ENCODE measurements at places on chromosomes 7 and 10.

DNA sequence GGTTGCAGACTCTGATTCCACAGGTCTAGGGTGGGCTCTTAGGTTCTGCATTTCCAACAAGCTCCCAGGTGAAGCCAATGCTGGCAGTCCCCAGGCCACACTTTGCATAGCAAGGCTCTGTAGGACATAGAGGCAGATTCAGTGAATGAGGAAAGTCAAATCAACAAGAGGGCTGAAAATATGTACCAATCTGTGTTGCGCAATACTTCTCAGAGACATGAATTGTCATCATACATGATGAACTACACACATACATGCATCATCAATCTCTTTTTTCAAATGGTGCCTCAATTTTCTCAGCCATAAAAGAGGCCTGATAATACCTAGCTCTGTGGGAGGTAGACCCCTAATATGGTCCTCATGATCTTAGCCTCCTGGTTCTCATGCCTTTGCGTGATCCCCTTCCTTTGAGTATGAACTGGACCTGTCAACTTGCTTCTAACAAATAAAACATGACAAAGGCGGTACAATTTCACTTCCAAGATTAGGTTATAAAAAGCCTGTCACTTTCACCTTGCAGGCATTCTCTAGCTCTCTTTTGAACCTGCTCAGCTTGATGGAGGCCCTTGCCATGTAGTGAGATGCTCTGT, 49.0 kb downstream of the PIK3CG start:
- no peak for DNase-seq

- no peak for DNase-seq
Measured at GRCh38 chr10:58467931-58468635, 44.6 kb upstream of the BICC1 start.

GRCh38 chr10:6407034-6407721, 172.9 kb downstream of the PRKCQ start:
- DNase-seq: no peak

GRCh38 chr7:158377800-158378623, 209.6 kb downstream of the PTPRN2 start:
- DNase-seq: no peak

DNA sequence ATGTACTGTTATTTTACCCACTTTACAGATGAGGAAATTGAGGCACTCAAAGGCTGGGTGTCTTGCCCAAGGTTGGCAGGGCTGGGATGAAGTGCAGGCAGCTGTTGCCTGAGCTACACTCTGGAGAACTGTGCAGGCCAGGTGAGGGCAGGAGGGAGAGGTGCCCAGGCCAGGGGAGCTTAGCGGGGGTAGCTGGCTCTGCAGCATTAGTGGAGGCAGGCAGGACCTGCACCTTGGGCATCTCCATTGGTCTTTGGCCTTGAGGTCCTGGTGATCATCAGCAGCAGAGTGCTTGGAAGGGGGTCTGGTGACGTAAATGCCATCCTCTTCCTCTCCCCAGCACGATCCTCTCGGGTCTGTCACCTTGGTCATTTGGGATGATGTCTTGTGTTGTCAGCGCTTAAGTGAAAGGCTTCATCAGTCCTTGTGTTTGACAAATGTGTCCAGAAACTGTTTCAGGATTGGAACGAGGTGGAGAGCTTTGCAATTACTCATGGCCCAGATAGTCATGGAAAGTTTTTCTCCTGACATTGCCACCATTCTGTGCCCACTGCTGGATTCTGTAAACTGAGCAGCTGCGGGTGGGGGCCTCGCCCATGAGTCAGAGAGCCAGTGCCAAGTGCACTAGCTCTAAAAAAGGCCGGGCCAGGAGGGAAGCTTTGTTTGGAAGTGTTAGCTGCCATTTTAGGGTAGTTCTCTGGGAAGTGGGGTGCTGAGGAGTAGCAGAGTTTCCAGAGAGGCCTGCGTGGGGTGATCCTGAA, 47.6 kb downstream of the TSPAN15 start:
- DNase-seq: no peak

GRCh38 chr7:81846398-81846797, 76.6 kb upstream of the HGF start:
- DNase-seq: no peak

GRCh38 chr7:18566829-18567228, 71.3 kb downstream of the HDAC9 start:
- DNase-seq: no peak

DNA sequence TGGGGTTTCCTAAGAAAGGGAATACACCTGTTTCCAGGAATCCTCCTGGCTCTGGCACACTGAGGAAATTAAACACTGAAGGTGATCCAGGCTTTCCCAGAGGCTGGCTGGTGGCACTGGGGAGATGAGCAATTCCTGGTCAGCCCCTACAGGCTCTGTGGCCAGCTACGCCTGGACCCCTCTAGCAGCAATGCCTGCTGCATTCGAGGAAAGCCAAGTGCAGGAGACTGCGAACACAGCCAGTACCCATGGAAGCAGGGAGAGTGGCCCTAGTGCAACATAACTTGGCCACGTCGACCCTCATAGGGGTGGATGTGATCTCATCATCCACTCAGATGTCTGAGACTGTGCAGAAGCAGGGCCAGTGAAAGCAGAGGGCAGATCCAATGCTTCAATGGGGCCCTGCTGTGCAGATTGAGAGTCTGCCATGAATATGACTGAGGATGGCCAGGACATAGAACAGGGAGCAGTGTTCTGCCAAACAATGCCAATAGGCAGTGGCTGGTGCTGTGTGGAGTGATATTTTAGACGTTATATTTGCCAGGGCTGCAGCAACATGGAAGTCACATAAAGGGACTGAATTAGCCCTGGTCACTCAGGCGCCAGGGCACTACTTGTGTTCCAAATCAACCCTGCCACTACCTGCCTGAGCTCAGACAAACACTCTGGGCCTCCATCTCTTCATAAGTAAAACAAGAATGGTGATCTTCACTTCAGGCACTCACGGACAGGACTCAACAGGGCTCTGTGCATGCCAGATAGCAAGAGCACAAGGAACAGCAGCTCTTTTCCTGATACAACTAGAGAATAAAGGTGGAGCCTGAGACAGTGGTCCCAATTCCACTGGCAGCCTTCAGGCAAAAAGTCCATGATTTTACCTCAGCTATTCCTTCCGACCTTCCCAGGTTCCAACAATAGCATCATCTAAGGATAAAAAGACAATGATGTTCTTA, 2.4 kb downstream of the ZNF488 start:
- DNase-seq: no peak

DNA sequence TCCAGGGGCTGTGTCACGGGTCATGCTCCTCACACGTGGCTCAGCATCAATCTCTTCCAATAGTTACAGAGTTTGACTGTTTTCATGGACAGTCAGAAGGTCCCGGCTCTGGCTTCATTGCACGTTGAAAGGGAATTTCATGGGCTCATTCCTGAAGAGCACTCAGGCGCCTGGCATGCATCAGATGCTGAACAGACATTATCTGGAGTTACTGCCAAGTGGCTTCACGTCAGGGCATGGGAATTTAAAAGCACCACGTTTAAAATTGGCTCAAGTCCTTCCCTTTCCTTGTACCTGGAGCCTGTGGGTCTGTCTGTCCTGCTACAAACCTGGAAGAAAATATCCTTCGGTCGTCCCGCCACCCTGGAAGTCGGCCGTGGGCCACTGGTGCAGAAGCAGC, 50.4 kb downstream of the CFAP46 start:
- DNase-seq: no peak

DNA sequence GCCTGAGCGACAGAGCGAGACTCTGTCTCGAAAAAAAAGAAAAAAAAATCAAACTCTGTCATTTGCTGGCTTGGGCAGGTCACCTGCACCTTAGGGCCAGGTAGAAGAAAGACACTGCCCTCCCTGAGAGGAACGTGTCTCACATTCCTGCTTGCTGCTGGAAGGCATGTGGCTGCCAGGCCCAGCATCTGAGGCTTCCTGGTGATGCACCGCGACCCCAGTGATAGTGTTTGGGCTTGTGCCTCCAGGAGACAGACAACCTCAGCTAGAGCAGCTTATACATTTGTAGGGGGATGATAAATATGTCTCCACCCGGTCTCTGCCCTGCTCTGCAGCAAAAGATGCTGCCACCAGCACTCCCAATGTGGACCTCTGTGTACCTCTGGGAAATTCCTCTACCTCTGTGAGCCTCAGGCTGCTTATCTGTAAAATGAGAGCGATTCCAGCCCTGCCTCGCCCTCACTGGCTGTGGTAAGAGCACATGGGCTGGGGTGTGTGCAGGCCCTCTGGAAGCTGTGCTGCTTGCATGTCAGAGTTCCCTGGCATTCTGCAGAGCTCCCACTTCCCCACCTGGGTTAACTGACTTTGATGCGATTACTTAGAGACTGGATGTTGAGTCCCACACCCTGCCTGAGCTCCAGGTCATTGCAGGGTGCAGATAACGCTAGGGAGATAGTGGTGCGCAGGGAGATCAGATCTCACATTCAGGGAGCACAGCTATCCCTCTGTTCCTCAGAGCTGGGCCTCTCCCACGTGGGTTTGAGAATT, 19.9 kb downstream of the SLC29A3 start:
- DNase-seq: no peak

GRCh38 chr10:133032231-133032630, 55.5 kb upstream of the ADGRA1 start:
- no peak for DNase-seq

DNA sequence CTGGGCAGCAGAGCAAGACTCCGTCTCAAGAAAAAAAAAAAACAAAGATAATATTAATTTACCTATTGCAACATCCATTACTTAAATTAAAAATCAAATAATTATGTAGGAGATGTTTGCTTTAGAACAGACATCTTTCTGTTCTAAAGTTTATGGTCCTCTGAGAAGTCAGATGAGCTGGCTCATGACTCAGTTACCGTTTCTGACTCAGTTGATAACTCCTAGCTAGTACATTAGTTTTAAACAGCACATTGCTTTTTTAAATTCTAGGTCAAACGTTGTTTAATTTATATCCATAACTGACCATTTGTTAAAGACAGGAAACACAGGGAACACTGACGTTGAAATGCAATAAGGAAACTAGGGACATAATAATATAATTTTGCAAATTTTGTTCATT, 162.7 kb downstream of the ETV1 start:
- no peak for DNase-seq

GRCh38 chr10:28637346-28637745, 40.0 kb upstream of the BAMBI start:
- DNase-seq: no peak

- no peak for DNase-seq
Measured at GRCh38 chr10:83765731-83766130, 373.6 kb upstream of the GHITM start.

Measured in HEK293T (cell line).